ENCODE measurements at places on chromosomes 12 and 14. TPM values are rescaled to one million over a fixed set of nuclear protein-coding genes. Genes with fewer than 3 reads are reported as not detected.

The INHBE gene
- not detected for total RNA-seq

The GPRC5A gene
- 0.77 TPM for total RNA-seq

The AVPR1A gene
- 1.3 TPM for total RNA-seq

The KRT6C gene
- total RNA-seq = not detected

The P2RX2 gene
- total RNA-seq = not detected

The TIGAR gene
- total RNA-seq = 13.6 TPM

The AMDHD1 gene
- total RNA-seq = 0.47 TPM

The PAX9 gene
- not detected for total RNA-seq

The CIROP gene
- total RNA-seq = not detected

The KRT83 gene
- not detected for total RNA-seq

The AQP5 gene
- total RNA-seq = 0.41 TPM

The HOMEZ gene
- 9.1 TPM for total RNA-seq

The TMEM121 gene
- total RNA-seq = 2.1 TPM

The CLEC4E gene
- 0.19 TPM for total RNA-seq

The HPD gene
- 1.3 TPM for total RNA-seq

The SLC25A21 gene
- total RNA-seq = 0.77 TPM

The DIO2 gene
- 6.4 TPM for total RNA-seq

The FOXG1 gene
- total RNA-seq = not detected

The TRHDE gene
- 0.96 TPM for total RNA-seq

The DLK1 gene
- 2.8 TPM for total RNA-seq

The CELA1 gene
- total RNA-seq = not detected

The GOLGA5 gene
- total RNA-seq = 20.3 TPM

The STAT6 gene
- 46.2 TPM for total RNA-seq

The ADAMTS20 gene
- not detected for total RNA-seq

The BEGAIN gene
- total RNA-seq = 1.9 TPM

The RDH12 gene
- total RNA-seq = not detected

The TNS2 gene
- total RNA-seq = 109 TPM

The MUCL1 gene
- total RNA-seq = not detected

The ZNF641 gene
- total RNA-seq = 16.0 TPM

The PSMB5 gene
- total RNA-seq = 118 TPM

The ZDHHC22 gene
- total RNA-seq = not detected

The TAS2R7 gene
- total RNA-seq = not detected

The CISTR gene
- total RNA-seq = 2.1 TPM

The FOXA1 gene
- total RNA-seq = not detected

The ANKS1B gene
- 1.6 TPM for total RNA-seq

The TMEM52B gene
- total RNA-seq = not detected

Data from left ventricle myocardium inferior (tissue), 1 donor.